Stimulated activated CD8-positive, alpha-beta memory T cell treated with anti-CD3 and anti-CD28 coated beads, Interleukin-7, amount 100 ng/mL, for 1 hour (primary cell): ENCODE measurements at places on chromosomes 7 and 10.

DNA sequence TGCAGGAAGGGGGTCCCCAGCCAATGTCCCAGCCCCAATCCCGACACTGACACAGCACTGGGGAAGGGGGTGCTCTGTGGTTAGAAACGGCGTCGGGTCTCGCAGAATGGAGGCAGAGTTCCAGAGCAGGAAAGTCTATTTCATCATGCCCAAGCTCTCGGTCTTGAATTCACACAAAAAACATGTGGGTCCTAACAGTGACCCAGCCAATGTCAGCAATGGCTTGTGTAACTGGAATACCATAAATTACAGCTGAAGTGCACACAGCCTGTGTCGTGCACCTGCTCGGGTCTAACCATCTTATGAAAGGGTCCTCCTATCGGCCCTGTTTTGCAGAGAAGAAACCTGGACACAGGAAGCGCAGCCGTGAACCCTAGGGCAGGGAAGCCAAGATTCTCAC lies 324.1 kb downstream of the ADARB2 start:
- no peak for DNase-seq

GRCh38 chr7:97639036-97639435 lies 92.8 kb upstream of the TAC1 start:
- no peak for DNase-seq

DNA sequence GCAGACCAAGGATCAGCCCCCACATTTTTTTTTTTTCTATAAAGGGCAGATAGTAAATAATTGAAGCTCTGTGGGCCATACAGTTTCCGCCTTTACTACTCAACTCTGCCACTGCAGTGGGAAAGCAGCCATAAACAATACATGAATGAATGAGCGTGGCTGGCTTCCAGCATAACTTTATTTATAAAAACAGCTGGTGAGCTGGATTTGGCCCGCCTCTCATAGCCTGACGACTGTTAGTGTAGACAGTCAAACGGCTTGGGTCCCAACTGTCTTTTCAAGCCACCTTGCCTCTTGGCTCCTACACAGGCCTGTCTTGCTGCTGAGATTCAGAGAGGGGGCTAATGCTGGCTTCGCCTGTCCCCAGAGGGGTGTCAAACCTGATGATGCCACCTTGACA lies 169.8 kb upstream of the GPR26 start:
- DNase-seq = no peak

DNA sequence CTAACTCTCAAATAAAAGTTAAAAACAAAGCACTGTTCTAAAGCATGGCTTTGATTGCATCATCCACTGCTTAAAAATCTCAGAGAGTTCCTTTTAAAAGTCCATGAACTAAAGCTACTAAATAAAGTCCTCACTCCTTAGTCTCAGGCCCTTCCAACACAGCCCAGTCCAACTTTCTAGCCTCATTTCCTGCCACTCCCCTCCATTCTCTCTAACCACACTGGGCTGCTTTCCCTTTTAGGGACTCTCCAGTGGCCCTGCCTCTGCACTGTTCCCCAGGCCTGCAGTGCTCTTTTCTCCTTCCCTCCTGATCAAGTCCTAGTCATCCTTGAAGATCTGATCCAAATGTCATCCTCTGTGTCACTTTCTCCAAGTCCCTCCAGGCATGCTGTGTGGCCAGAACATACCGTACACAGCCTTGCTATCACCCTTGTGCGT lies 56.9 kb upstream of the PPP1R3C start:
- DNase-seq = no peak

- DNase-seq = no peak
These were observed 69.9 kb upstream of the SH2B2 start for GRCh38 chr7:102216573-102217314.

DNA sequence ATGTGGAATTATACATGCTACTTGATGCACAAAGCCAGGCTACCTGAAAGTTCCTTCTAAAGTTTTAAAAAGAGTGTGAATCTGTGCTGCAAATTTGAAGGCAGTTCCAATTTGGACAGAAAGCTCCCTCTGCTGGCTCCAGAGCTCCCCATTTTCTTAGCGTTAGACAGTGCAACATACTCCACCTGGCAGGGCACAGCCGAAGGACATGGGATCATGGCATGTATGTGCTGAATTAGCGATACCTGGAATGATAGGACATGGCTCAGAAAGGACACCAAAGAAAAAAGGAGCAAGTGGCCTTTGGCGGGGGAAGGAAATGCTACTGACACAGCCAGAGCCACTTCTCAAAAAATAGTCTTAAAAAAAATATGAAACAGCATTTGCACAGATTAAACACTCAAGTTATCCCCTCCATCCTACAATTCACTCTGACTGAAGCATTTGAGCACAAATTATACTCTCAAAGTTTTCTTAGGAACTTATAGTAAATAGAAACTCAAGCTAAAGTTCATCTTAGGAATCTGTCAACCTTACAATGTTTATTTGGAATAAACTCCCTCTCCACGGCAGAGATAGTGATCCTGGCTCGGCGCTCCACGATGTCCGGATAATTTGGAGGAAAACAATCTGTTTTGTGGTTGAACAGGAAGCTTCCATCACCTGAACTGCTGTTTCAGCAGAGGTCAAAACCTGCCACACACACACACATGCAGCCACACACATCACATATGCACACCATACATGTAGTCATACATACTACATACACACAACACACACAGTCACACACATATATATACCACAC lies 80.0 kb downstream of the C7orf25 start:
- no peak for DNase-seq
